ENCODE measurements at places on chromosomes 16 and 17.

- no peak for DNase-seq
These were observed 15.2 kb downstream of the HOXB4 start for GRCh38 chr17:48562934-48563333.

GRCh38 chr17:81846743-81847689, 12.2 kb upstream of the PPP1R27 start:
- DNase-seq: no peak

GRCh38 chr17:20211246-20211645, 202.1 kb downstream of the SPECC1 start:
- DNase-seq: no peak

- DNase-seq: no peak
These were observed 26.4 kb upstream of the KLHDC4 start for GRCh38 chr16:87792205-87792565.

GRCh38 chr16:20675488-20676267, 21.8 kb downstream of the ACSM1 start:
- DNase-seq: peak; percentile 21

GRCh38 chr16:13041646-13042290, 140.4 kb downstream of the SHISA9 start:
- DNase-seq: no peak

DNA sequence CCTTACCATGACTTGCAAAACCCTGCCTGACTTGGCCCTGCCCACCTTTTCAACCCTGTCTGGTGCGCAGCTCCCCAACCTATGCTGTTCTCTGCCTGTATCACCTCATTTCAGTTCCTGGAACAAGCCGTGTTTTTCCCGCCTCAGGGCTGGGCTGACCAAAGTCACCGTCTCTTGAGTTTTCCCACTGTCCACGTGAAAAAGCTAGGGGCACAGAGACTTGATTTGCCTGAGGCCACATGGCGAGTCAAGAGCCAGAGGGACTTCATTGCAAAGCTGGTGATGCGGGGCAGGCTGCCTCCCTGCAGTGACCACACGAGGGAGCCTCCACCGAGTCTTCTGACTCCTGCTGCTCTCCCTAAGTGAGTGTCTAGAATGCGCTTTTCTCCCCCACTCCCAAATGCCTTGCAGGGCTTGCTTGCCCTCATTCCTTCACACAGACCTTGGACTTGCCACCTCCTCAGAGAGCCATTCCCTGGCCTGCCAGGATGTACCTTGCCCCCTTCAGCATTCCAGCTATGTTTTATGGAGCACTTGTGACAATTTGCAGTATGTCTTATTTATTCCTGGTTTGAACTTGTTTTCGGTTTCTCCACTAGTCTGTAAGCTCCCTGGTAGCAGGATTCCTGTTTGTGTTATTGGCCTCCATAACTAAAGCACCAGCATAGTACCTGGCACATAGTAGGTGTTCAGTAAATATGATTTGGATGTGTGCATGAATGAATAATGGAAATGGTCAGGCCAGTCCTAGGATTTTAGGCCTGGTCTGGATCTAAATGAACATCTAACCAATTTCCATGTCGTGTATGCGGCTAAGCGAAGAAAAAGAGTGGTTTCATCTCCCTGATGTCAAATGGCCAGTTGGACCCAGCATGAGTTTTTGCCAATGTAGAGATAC, 252.3 kb downstream of the SNX29 start:
- no peak for DNase-seq

- no peak for DNase-seq
These were observed 65.1 kb upstream of the TNRC6C start for GRCh38 chr17:77893144-77894044.

- DNase-seq: no peak
These were observed 115.3 kb downstream of the SNX29 start for GRCh38 chr16:12091569-12092543.

GRCh38 chr17:980406-981291, 1.1 kb upstream of the NXN start:
- peak; percentile 73 for DNase-seq

DNA sequence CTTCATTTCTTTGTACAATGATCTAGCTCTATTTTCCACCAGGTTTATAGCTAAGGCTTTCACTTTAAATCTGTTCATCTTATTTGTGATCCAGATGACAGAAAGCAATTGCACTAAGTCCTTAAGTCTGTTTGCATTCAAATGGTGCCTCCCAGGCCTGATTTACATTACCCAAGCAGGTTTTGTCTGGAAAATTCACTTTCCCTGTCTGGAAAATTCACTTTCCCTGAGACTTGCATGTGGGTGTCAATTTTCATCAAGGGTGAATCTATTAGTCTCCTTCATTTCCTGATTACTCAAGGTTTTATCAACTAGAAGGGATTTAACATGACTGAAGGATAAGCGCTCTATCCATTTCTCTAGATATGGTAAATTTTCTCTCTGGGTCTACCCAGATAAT, 1480.2 kb upstream of the GOT2 start:
- no peak for DNase-seq

GRCh38 chr16:63082101-63082500, 1045.9 kb upstream of the CDH8 start:
- DNase-seq: no peak

DNA sequence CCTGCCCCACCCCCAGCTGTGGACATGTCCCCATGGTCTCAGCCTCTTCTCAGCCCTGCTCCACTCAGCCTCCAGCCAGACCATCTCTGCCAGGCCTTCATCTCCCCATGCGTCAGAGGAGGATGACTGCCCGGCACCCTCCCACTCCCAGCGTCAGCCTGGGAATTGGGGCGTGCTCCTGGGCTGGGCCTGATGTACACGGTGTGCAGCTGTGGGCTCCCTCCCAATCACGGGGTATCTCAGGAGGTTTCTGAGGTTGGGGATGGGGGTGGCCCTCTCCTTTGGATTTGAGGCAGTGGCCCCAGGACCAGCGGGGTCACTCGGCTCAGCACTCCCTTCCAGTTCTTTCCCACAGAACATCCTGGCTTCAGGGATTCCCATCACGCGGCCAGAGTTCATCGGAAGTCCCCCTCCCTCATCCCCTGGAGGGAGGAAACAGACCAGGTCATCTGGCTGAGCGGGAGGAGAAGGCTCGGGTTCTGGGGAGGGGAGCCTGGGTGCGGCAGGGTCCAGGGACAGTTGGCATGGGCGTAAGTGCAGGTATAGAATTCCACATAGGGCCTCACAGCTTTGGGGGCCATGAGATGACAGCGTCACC, 36.9 kb downstream of the SOCS3 start:
- DNase-seq: no peak

GRCh38 chr16:75727221-75727620, 931 bp upstream of the CPHXL start:
- DNase-seq: no peak

DNA sequence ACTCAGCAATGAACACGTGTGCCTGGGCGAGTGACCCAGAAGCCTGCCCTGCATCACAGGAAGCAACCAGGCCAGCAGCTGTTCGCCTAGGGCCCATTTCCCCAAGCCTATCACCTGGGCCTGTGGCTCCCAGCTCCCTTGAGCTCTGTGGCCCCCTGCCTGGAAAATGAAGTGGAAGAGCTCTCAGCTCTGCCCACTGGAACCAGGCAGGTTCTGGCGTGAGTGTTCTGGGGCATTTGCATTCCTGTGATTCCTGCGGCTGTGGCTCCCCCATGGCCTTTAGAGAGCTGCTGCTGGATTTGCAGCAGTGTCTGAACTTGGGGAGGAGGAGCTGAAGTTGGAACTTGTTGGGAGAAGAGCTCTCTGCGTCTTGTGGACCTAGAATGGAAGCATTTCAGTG, 22.8 kb downstream of the PGS1 start:
- no peak for DNase-seq

GRCh38 chr17:58244963-58245362, 6.6 kb downstream of the LPO start:
- no peak for DNase-seq

DNA sequence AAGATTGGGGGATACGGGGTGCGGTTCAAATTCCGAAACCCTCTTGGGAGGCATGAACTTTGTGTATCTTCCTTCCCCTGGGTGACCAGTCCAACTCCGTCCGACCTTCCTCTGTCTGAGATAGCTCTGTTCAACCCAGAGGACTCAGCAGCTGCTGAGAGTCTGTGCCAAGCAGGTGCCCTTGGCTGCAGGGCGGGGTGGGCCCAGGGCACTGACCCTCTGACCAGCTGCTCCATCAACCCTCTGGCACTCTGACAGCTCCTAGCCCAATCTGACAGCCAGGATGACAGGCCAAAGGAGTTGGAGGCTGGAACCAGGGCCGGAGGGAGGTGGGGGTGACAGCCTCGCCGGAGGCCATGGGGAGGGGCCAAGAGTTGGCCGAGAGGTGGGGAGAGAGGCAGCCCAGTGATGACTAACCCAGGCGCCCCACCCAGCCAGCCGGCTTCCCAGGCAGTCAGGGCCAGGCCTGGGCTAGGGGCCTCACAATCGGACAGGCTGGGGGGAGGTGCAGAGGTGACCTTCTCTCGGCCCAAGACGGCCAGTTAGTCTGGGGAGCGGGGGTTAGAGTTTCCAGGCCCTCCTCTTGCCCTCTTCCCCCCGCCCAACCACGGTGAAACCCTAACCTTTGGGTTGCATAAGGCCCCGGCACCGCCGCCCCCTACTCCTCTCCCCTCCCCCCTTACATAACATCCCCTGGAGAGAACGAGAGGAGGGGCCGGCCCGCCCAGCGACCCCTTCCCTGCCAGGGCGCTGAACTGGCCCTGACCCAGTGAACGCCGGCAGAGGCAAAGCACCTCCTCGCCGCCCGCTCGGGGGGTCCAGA, 5.0 kb upstream of the TLCD2 start:
- no peak for DNase-seq

- peak; percentile 87 for DNase-seq
These were observed 725 bp downstream of the KRTAP16-1 start for GRCh38 chr17:41308251-41308917.

GRCh38 chr17:19590451-19590850, 56.8 kb downstream of the SLC47A1 start:
- no peak for DNase-seq

DNA sequence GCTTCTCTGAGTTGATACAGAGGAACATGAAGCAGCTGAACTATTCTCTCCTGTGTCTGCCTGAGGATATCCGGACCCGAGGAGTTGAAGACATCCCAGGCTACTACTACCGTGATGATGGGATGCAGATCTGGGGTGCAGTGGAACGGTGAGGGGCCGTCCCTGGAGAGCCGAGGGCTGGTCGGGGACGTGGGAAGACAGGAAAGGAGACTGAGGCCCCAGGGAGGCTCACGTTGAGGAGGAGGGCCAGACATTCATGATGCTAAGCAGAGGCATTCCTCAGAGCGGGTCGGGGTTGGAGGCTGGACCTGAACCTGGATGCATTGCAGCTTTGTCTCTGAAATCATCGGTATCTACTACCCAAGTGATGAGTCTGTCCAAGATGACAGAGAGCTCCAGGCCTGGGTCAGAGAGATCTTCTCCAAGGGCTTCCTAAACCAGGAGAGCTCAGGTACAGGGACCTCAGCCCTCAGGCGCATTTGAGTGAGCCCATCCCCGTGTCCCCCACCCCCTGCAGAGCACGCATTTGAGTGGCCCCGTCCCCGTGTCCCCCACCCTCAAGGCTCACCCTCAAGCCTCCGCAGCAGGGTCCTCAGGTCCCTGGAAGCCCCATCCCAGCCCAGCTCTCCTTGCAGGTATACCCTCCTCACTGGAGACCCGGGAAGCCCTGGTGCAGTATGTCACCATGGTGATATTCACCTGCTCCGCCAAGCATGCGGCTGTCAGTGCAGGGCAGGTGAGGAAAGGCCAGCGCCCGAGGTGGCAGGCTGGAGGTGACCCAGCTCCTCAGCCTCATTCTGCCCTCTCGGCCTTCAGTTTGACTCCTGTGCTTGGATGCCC, 8.3 kb downstream of the ALOX15B start:
- DNase-seq: no peak

DNA sequence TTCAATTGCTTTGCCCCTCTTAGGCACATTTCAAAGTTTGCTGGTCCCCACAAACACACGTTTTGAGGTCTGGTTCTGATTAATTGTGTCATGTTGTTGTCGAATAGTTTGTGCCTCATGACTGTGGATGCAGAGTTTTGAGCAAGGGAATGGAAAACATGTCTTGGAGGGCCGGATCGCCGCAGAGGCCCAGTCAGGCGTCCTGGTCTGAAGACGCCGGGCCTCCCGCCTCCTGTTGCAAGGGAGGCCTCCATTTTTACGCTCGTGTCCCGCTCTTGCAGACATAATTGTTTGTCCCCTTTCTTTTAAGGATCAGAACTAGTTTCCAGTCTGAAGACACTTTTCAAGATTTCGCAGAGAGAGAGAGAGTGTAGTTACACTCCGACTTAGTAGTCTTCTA, 3.2 kb downstream of the NTN1 start:
- no peak for DNase-seq

DNA sequence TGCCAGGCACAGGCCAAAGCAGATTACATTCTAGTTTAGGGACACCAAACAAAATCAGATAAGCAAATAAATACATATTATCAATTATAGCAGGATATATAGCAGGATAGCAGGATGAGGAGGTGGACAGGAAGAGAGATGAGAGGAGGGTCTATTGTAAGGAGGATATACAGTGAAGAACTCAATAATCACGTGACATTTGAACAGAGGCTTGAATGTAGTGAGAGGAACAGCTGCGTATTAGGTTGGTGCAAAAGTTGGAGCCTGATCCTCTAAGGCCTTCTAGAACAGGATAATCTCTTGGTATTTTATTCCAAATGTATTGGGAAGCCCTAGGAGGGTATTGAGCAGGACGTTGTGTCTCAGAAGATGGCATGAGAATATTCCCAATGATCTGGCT, 136.7 kb downstream of the CYLD start:
- no peak for DNase-seq

DNA sequence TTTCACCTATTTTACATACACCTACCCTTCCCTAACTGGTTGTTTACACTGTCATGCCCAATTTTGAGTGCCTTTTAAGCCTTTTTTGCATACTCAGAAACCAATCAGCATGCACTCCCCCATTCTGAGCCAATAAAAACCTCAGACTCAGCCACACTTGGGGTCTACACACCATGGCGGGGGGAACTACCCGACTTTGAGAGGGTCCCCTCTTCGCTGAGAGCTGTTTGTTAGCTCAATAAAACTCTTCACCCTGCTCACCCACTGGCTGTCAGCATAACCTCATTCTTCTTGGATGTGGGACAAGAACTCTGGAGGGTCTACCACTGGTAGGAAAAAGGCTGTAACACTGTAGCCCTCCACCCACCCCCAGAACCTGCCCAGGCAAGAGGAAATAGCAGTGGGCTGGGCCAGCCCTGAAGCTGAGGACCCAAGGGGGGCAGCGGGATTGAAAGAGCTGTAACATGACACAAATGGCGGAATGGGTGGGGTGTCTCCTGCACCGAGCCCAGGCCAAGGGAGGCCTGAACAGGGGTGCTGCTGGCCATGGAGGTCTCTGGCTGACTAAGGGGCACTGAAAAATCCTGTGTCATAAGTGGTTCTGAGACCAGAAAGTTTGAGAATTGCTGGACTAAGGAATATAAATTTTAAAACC, 3.0 kb upstream of the FLYWCH2 start:
- no peak for DNase-seq

DNA sequence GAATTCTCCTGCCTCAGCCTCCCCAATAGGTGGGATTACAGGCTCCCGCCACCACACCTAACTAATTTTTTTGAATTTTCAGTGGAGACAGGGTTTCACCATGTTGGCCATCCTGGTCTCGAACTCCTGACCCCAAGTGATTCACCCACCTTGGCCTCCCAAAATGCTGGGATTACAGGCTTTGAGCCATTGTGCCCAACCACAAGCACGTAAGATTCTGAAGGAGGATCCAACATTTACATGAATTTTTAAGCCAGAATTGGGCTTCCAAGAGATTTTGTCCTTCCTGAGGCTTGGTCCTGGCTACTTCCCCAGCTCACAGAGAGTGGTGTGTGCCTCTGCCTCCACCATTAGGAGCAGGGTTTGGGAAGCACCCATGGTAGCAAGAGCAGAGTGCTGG, 11.1 kb downstream of the G6PC3 start:
- DNase-seq: no peak

Data from T-cell (primary cell).